ENCODE measurements at places on chromosomes 12 and 14.

DNA sequence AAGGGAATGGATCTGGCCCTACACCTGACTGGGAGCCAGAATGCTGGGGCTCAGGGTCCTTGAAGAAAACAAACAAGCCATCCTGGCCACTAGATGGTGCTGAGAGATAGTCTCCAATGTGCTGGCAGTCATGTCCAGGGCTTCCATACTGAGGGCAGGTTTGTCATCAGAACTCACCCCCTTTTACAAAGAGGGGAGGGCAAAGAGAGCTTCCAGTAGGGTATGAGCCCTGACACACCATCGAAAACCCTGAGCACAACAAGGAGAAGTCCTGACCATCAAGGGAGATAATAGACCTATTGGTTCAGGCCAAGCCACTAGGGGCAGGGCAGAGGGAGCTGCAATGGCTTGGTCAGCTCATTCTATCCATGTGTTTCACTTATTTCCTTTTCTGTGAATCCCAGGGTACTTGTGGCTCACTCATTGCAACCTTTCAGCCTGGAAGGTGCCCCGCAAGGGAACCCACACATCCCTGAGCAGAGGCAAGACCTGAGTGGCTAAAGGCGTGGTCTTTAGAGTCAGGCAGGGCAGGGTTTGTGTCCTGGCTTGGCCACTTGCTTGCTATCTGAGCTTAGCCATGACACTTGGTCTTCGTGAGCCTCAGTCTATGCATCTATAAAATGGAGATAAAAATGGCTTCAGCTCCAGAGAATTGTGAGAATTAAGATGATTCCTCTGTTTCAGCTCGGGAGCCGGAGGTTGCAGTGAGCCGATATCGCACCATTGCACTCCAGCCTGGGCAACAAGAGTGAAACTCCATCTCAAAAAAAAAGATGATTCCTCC is 6.2 kb upstream of the PLEKHH1 start:
- DNase-seq = peak; percentile 64

- DNase-seq = peak; percentile 48
Measured at GRCh38 chr14:36556811-36557433, 25.5 kb downstream of the NKX2-8 start.

GRCh38 chr14:49984424-49984823 is 91.5 kb downstream of the ARF6 start:
- no peak for DNase-seq

- no peak for DNase-seq
Measured at GRCh38 chr14:31080056-31080455, 53.9 kb upstream of the STRN3 start.

DNA sequence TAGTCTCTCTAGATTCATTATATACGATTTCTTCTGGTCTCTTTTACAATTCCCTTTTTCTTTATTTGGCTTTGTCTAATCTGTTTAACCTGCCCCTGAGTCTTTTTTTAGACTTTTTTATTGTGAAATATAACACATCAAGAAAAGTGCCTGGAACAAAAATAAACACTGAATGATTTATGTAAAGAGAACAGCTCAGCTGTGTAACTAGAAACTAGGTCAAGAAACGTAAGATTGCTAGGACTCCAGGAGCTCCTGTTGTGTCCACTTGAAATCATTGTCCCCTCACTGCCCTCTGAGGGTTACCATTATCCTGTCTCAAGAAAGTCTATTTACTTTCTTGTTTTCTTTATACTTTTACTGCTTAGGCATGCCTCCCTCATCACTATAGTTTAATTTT is 23.1 kb downstream of the EXD2 start:
- DNase-seq = no peak

- DNase-seq = no peak
Measured at GRCh38 chr12:84825149-84825548, 87.5 kb downstream of the SLC6A15 start.

DNA sequence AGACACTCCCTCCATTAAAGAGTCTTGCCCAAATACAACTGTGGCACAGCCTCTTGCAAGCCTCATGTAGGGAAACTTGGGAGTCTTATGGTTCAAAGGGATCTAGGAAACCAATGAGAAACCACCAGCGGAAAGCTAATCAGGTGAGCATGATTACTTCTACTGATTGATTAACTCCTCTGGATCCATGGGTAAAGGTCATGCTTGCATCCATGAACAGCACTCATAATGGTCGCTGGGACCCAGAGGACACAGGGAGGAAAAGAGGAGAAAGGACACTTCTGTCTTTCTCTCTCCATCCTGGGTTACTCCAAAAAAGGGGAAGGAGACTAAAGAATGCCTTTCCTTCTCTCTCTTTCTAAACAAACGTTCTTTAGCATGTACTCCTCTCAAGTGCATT is 1397.2 kb downstream of the LRFN5 start:
- no peak for DNase-seq

GRCh38 chr12:25789541-25789944 is 168.9 kb upstream of the RASSF8 start:
- no peak for DNase-seq

GRCh38 chr12:20390846-20391245 is 22.5 kb downstream of the PDE3A start:
- DNase-seq = no peak

GRCh38 chr14:103516426-103517173 is 6.0 kb downstream of the CKB start:
- DNase-seq = no peak

GRCh38 chr14:50091240-50091913 is 25.0 kb downstream of the VCPKMT start:
- DNase-seq = no peak

DNA sequence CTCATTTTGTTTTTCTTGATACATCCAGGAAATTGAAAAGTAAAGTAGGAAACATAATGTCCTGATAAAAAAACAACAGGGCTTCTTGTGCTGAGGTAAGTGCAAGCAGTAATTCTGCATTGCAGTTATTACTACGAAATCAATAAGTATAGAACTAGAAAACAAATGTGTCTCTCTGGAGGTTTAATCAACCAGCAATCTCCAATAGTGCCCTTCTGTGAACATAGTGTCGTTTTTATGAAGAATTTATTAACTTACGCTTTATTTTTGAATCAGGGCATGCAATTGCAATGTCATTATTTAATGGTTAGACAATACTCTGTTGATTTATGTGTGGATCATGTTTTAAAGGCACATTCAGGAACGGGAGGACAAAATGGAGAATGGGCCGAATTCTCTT is 494.1 kb upstream of the NOVA1 start:
- DNase-seq = no peak

DNA sequence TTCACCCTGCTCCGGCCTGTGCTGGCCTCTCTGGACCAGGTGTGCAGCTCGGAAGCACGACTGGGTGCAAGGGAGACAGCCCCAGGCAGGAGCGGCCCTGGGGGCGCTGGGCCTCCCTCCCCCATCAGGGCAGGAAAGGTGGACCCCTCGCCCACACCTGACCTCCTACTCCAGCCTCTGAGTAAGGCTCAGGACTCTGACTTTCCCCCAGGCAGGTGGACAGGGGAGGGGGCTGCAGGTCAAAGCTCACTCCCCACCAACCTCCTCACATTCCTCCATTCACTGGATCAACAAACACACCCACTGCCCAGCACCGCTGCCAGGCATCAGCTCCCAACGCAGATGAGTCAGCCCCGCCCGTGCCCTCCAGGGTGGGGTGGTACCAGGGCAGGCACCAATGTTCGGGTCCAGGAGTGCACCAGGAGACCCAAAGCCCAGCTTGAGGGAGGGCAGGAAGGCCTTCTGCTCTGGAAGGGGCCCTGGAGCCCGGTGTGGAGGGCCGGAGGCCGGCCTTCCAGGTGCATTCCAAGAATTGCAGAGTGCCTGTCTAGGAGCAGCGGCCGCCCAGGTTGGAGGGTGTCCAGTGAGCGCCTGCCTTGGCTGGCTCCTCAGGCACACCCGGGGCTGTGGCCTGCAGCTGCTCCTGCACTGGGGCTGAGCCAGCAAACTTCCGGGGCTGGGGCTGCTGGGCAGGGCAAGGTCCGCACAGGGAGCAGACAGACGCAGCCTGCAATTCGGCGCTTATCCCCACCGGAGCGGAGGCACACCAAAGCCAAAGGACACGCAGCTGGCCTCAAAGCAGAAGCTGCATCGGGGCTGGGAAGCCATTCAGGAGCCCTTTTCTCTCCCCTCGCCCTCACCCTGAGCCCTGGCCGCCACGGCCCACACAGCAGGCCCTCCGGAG is 1.6 kb upstream of the INF2 start:
- DNase-seq = no peak

- no peak for DNase-seq
Measured at GRCh38 chr12:81888961-81889360, 129.8 kb upstream of the PPFIA2 start.

GRCh38 chr14:87767567-87767901 is 225.4 kb downstream of the GALC start:
- DNase-seq = peak; percentile 28

- no peak for DNase-seq
Measured at GRCh38 chr12:47114481-47114892, 34.7 kb upstream of the AMIGO2 start.
